ENCODE measurements at places on chromosomes 3 and 15. TPM values are rescaled to one million over a fixed set of nuclear protein-coding genes. Genes with fewer than 3 reads are reported as not detected.

DNA sequence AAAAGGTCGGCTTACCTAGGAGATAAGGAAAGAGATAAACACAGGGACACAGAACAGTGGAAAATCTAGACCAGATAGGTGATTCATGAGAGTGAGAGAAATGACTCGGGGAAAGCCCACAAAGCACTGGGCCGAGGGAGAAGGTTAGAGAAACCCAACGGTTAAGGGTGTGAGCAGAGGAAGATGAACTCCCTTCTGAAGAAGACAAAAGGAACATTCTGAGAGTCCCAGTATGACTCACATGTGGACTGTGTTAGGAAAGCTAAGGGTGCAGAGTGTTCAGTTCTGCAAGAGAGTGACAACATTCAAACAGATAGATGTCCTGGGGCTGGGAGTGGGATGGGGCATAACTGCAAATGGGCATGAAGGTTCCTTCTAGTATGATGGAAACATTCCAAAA is 83.0 kb downstream of the CNTN3 start:
- no peaks in the 10 kb centered on the region for H3K27me3 ChIP-seq
- H3K36me3 ChIP-seq: no peaks in the 10 kb centered on the region
- no peaks in the 10 kb centered on the region for H3K4me1 ChIP-seq
- no peak overlapping the region for H3K4me3 ChIP-seq

DNA sequence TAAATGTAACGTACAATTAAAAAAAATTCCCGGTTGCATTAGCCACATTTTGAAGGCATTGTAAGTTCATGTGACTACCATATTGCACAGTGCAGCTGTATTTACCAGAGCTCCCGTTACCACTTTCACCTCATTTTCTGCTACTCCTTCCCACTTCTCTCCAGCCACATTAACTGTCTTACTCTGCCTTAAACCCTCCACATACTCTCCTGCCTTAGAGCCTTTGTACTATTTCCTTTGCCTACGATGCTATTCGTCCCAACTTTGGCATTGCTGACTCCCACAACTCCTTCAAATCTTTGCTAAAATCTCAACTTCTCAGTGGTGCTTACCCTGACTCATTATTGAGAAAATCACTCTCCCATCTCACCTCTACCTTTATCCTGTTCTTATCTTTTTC is 115.2 kb downstream of the CADM2 start:
- H3K4me1 ChIP-seq: no peaks in the 10 kb centered on the region
- no peak overlapping the region for H3K4me3 ChIP-seq
- H3K27ac ChIP-seq: no peak overlapping the region
- no peaks in the 10 kb centered on the region for H3K27me3 ChIP-seq

SPTBN5 gene
- not detected for polyA plus RNA-seq

PLA1A gene
- polyA plus RNA-seq: not detected

All from CD14-positive monocyte (primary cell).